ENCODE measurements at places on chromosomes 4 and X. TPM values are rescaled to one million over a fixed set of nuclear protein-coding genes. Genes with fewer than 3 reads are reported as not detected.

SHOX gene
- not detected for total RNA-seq

DNA sequence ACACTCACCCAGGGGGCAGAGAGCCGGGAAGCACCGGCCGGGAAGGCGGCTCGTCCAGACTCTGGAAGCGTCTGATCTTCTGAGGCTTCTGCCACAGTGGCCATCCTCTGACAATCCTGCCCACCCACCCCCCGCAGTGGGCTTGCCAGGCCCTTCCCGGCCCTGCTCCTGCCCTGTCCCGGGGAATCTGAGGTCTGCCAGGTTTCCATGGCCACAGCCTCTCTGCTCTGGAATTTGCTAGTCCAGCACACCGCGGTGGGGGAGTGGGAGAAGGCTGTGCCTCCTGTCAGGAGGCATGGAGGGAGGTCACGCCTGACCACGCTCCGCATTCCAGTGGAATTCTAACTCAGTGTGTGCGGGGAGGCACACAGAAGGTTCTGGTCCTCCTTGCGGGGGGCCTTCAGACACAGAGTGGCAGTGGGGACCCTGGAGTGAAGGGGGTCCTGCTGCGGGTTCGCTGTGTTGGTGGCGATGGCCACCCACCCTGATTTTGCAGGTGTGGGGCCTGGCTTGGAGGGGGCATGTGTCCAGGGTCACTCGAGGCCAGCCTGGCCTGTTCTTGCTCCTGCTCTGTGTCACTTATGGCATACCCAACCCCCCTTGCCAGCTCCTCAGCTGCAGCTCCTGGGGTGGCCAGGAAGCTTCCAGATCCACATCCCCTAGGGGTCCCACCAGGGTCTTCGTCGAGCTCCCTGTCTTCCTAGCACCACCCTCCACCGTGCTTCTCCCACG, 55.6 kb upstream of the ADRA2C start:
- no peak for DNase-seq
- no peaks in the 10 kb centered on the region for H3K36me3 ChIP-seq
- H3K4me3 ChIP-seq, result no peak overlapping the region
- no peak overlapping the region for H3K27ac ChIP-seq
- no peaks in the 10 kb centered on the region for H3K27me3 ChIP-seq

- no peaks in the 10 kb centered on the region for H3K27me3 ChIP-seq
- no peak for DNase-seq
- H3K4me1 ChIP-seq, result no peaks in the 10 kb centered on the region
Measured at GRCh38 chr4:80446664-80447063, 111.1 kb downstream of the CFAP299 start.

GRCh38 chr4:93243262-93243661, 585.3 kb upstream of the ATOH1 start:
- H3K36me3 ChIP-seq, result no peaks in the 10 kb centered on the region
- no peaks in the 10 kb centered on the region for H3K4me1 ChIP-seq
- no peak overlapping the region for H3K4me3 ChIP-seq
- DNase-seq, result no peak
- no peak overlapping the region for H3K27ac ChIP-seq

GRCh38 chr4:38314663-38315062, 349.3 kb upstream of the KLF3 start:
- H3K27me3 ChIP-seq, result no peaks in the 10 kb centered on the region
- H3K4me3 ChIP-seq, result no peak overlapping the region
- DNase-seq, result no peak
- H3K4me1 ChIP-seq, result peaks cover 37% of the 10 kb centered on the region
- no peaks in the 10 kb centered on the region for H3K36me3 ChIP-seq

DNA sequence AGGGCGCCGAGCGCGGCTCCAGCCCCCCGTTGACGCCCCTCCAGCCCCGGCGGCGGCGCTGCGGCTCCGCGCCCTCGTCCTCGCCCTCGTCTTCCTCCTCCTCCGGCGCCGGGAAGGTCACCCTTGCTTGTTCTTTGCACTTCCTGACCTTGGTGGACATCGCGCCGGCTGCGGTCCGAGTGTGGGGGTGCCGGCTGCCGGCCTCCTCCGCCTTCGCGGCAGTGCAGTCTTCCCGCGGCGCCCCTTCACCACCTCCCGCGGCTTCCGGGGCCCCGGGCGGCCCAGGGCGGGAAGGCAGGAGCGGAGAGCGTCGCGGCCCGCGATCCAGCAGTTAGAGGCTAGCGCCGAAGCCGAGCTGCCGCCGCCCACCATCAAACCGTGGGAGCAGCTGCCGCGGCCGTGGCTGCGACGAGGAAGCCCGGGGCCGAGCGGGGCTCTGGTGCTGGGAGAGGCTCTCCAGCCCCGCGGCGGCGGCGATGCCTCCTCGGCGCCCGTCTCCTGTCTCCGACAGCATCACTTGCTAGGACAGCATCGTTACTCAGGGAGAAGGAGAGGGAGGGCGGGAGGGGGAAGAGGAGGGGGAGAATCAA, at the start of gene TRPC3:
Gene TRPC3 (minus strand): TSS at position 540 of the 590 bp plus-strand sequence. CDS start 380 bp downstream, at position 160.
- no peaks in the 10 kb centered on the region for H3K36me3 ChIP-seq
- H3K27ac ChIP-seq, result peak within 1 kb of the TSS; percentile 11
- no peak for DNase-seq

DNA sequence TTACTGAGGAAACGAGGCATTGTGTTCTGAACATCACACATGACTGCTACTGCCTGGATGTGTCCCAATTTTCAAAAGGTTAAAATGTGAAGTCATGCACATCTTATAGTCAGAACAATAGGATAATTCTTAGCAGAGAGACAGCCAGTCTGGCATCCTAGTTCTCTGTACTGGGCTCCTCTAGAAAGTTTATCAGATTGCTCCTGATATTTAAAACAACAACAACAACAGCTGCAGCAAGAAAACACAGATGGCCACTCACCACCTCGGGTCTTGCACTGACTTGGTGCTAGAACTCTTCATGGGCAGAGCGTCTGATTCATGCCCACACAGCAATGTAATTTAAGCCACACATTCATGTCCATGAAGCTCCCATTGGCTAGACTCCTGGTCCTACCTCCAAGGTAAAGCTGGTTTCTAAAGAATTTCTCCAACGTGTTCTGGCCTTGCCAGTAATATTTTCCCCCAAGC, 33.3 kb upstream of the SLC2A9 start:
- no peaks in the 10 kb centered on the region for H3K27me3 ChIP-seq
- DNase-seq, result no peak
- H3K4me3 ChIP-seq, result no peak overlapping the region
- no peaks in the 10 kb centered on the region for H3K36me3 ChIP-seq
- no peak overlapping the region for H3K27ac ChIP-seq

DNA sequence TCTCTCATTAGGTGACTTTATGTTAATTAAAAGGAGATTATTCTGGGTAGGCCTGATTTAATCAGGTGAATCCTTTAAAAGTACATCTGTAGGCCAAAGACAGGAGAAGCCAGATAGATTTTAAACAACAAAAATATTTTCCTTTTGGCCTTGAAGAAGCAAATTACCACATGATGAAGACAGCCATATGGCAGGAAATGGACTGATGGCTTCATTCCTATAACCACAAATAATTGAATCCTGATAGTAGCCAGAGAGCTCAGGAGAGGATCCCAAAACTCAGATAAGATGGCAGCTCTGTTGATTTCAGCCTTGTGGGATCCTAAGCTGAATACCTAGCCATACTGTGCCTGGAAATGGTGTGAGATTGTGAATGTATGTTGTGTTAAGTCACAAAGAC, 66.1 kb upstream of the PRKX start:
- H3K4me3 ChIP-seq, result no peak overlapping the region
- no peak overlapping the region for H3K27ac ChIP-seq
- H3K27me3 ChIP-seq, result no peaks in the 10 kb centered on the region
- H3K4me1 ChIP-seq, result no peaks in the 10 kb centered on the region
- no peak for DNase-seq

DNA sequence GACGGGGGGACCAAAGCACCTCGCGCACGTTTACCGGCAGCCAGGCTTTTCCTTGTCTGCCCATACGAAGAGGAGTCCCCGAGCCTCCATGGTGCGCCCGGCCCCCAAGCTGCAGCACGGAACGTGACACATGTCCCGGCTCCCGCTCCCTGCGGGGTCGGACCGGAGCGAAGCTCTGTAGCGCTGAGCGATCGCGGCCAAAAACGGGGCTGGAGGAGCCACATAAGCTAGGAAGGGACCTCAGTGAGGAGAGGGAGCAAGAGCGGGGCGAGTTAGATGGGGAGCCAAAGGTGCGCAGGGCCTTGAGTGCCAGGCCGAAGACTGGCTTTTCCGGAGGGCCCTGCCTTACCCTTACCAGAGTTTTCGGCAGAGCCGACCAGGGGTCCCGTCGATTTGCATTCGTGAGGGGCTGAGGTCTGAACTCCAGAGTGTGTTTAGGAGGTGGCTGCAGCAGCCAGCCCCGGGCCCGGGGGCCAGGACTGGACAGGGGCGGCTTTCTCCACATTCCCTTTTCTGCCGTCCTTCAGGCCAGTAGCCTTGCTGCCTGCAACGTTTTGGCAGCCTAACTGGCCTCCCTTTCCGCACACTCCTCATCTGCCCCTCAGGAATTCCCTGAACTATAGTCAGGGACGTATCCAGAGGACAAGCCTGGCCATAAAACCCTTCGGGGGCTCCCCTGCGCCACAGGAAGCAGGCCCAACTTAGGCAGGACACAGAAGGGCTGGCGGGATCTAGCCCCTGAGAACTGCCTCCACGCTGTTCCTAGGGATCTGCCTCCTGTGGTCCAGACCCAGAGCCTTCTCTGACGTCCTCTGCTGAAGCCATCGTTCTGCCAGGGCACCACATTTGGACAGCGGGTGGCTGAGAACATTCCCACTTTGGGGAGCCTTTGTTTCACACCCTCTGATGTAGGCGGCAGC, 689 bp downstream of the SSR4 start:
- H3K4me3 ChIP-seq, result peak overlapping the region; percentile 76
- no peaks in the 10 kb centered on the region for H3K27me3 ChIP-seq
- no peaks in the 10 kb centered on the region for H3K36me3 ChIP-seq

BEX4 gene
- 0.91 TPM for total RNA-seq

SLC10A6 gene
- total RNA-seq, result not detected

- no peaks in the 10 kb centered on the region for H3K27me3 ChIP-seq
- H3K4me1 ChIP-seq, result no peaks in the 10 kb centered on the region
- peak; percentile 16 for DNase-seq
- no peak overlapping the region for H3K27ac ChIP-seq
- H3K36me3 ChIP-seq, result no peaks in the 10 kb centered on the region
Measured at GRCh38 chr4:155371432-155372043, 5.2 kb downstream of the MAP9 start.

SYN1 gene
- total RNA-seq, result 0.86 TPM

DNA sequence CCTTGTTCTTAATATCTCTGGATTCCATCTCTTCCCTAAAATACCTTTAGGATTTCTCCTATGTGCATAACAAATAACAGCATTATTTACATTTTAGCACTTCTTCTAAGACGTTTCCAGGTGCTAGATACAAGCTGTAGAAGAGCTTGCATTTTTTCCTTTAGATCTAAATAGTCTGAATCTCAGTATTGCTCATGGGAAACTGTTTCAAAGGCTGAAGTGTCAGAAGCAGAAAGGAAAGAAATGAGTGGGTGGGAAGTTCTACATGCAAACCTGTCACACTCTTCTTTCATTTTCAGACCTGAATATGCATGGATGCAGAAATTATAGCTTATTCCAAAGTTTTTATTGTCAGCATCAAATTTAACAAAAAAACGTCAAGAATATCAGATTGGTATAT, 41.8 kb downstream of the FGF13 start:
- H3K4me3 ChIP-seq, result no peak overlapping the region
- no peaks in the 10 kb centered on the region for H3K27me3 ChIP-seq
- H3K27ac ChIP-seq, result no peak overlapping the region
- DNase-seq, result no peak

MCUB gene
- 18.6 TPM for total RNA-seq

- H3K36me3 ChIP-seq, result no peaks in the 10 kb centered on the region
- no peak overlapping the region for H3K27ac ChIP-seq
- no peaks in the 10 kb centered on the region for H3K27me3 ChIP-seq
- H3K4me1 ChIP-seq, result no peaks in the 10 kb centered on the region
Measured at GRCh38 chr4:65242156-65242846, 428.0 kb downstream of the EPHA5 start.

DNA sequence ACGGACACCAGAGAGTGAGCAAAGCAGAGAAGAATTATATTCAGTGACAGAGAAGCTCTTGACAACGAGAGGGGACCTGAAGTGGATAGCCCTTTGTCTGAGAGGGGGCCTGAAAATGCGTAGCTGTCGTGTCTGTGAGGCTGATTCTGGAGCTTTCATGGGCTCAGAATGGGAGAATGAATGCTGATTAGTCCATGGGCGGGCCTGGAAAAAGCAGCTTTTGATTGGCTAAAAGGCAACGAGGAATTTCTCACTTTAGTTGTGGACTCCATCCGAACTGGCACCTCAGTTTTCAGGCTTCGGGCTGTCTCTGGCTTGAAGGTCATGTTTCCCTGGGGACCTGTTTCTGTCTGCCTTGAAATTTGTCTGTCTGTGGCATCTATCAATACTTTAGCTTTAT, 487.1 kb downstream of the TECRL start:
- H3K27me3 ChIP-seq, result no peaks in the 10 kb centered on the region
- no peaks in the 10 kb centered on the region for H3K36me3 ChIP-seq
- DNase-seq, result no peak
- H3K4me1 ChIP-seq, result no peaks in the 10 kb centered on the region
- H3K27ac ChIP-seq, result no peak overlapping the region

EVC2 gene
- total RNA-seq, result not detected

- no peak for DNase-seq
- no peaks in the 10 kb centered on the region for H3K27me3 ChIP-seq
- no peak overlapping the region for H3K4me3 ChIP-seq
- H3K4me1 ChIP-seq, result no peaks in the 10 kb centered on the region
- H3K27ac ChIP-seq, result no peak overlapping the region
Measured at GRCh38 chr4:1359144-1359501, 12.1 kb downstream of the UVSSA start.

DNA sequence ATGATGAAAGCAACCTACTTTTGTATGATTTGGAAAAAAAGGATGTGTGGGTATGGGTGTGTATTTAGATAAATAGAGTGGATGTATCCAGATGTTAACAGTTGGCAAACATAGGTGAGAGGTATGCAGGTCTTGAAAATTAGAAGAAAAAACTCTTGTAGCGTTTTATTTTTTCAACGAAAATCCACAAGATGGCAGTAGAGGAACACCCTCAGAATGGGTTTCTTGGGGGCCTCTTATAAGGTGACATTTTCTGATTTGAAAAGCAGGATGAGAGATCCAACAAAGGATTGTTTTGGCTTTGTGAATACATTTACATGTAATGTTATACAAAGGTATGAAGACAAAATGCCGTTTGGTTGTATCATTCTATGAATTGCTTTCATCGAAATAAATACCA, 68.3 kb downstream of the FMR1NB start:
- H3K4me1 ChIP-seq, result no peaks in the 10 kb centered on the region
- no peak overlapping the region for H3K4me3 ChIP-seq
- no peaks in the 10 kb centered on the region for H3K27me3 ChIP-seq
- H3K27ac ChIP-seq, result no peak overlapping the region

FRG1 gene
- 44.5 TPM for total RNA-seq

CTAG2 gene
- total RNA-seq, result not detected

DNA sequence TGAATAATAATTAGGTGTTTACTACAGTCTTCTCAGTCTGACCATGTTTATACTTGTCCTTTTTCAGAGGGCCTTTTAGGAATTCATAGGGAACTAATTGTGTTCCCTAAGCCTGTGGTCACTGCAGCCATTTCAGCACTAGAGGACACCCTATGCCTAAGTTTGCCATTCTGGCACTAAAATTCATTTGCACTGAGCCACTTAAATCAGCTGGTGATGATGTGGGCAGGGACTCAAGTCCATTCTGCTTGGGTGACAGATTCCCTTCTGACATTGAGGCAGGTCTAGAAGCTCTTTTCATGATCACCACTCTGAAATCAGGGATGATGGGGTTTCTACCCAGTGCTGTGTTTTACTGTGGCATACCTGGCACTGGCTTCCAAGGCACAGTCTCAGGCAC, 1178.9 kb upstream of the DIAPH2 start:
- no peaks in the 10 kb centered on the region for H3K36me3 ChIP-seq
- no peak overlapping the region for H3K4me3 ChIP-seq
- DNase-seq, result no peak
- H3K4me1 ChIP-seq, result no peaks in the 10 kb centered on the region
- H3K27me3 ChIP-seq, result no peaks in the 10 kb centered on the region

ODAPH gene
- not detected for total RNA-seq
